ENCODE measurements at places on chromosomes 7 and 10. TPM values are rescaled to one million over a fixed set of nuclear protein-coding genes. Genes with fewer than 3 reads are reported as not detected.

- H3K4me3 ChIP-seq, result no peak overlapping the region
- H3K27me3 ChIP-seq, result peaks cover 10% of the 10 kb centered on the region
- DNase-seq, result no peak
- H3K36me3 ChIP-seq, result peaks cover 17% of the 10 kb centered on the region
- H3K27ac ChIP-seq, result no peak overlapping the region
Measured at GRCh38 chr7:149292462-149292823, 30.4 kb downstream of the ZNF783 start.

GRCh38 chr10:116848032-116848943, 1.0 kb upstream of the ENO4 start:
- no peak for DNase-seq
- peaks cover 20% of the 10 kb centered on the region for H3K4me1 ChIP-seq
- peaks cover 2% of the 10 kb centered on the region for H3K27me3 ChIP-seq
- peak overlapping the region; percentile 92 for H3K4me3 ChIP-seq
- no peaks in the 10 kb centered on the region for H3K36me3 ChIP-seq

DNA sequence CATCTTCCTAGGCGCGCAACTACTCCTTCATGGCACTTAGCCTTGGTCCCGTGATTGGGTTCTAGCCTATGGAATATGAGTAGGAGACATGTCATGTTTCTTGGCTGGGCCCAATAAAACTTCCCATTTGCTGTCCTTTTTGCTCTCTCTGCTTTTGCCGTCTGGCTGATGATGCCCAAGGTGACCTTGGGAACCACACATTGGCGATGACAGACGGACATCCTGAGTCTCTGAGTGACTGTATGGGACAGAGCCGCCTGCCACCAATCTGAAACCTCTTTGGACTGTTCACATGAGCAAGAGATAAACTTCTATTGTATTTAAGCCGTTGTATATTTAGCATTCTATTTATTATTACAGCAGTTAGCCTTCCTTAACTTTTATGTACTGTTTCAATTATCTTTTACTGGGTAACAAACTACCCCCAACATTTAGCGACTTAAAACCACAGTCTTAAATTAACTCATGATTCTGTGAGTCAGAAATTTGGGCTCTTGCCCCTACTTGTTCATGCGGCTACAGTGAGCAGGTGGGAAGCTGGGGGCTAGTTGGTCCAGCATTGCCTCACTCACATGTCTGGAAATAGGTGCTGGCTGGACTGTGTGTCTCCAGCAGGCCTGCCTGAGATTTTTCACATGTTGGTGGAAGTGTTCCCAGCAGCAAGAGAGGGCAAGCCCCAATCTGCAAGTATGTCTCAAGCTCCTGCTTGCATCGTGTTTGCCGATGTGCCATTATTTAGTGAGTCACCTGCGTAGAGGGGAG, 71.7 kb downstream of the NOD1 start:
- DNase-seq, result no peak
- no peaks in the 10 kb centered on the region for H3K36me3 ChIP-seq
- peaks cover 1% of the 10 kb centered on the region for H3K27me3 ChIP-seq
- H3K4me1 ChIP-seq, result peaks cover 8% of the 10 kb centered on the region

GRCh38 chr10:68212721-68213352, 19.1 kb downstream of the ATOH7 start:
- H3K27me3 ChIP-seq, result no peaks in the 10 kb centered on the region
- no peak overlapping the region for H3K27ac ChIP-seq
- DNase-seq, result no peak
- no peaks in the 10 kb centered on the region for H3K36me3 ChIP-seq

DNA sequence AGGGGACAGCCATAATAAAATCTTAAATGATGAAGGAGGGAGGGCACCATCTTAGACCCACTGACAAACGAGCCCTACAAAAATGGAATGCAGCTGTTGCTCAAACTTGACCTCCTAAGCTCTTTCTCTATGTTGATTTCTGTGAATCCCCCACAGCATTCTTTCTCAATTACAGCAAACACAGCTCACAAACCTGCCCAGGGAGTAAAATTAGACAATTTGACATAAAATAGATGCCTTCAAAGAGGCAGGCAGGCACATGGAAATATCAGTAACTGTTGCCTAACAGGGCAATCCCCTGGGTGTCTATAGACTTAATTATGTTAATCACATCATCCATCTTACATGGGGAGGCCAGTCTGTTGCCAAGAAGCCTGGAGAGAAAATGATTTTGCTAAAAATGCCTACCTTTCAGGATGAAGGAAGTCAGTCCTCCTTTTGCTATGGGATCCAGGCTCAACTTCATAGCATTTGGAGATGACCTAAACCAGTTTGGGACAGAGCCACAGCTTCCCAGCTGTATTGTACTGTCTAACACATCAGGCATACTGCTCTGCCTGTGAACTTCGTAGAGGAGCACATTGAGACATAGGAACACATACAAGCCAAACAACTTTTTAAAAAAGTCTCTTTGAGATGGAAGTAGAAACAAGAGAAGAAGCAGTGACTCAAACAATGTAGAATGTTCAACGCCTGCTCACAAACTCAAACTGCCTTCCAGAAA, 1177.4 kb downstream of the SORCS1 start:
- H3K36me3 ChIP-seq, result no peaks in the 10 kb centered on the region
- no peaks in the 10 kb centered on the region for H3K27me3 ChIP-seq
- no peak overlapping the region for H3K4me3 ChIP-seq
- H3K27ac ChIP-seq, result no peak overlapping the region
- peaks cover 3% of the 10 kb centered on the region for H3K4me1 ChIP-seq

DNA sequence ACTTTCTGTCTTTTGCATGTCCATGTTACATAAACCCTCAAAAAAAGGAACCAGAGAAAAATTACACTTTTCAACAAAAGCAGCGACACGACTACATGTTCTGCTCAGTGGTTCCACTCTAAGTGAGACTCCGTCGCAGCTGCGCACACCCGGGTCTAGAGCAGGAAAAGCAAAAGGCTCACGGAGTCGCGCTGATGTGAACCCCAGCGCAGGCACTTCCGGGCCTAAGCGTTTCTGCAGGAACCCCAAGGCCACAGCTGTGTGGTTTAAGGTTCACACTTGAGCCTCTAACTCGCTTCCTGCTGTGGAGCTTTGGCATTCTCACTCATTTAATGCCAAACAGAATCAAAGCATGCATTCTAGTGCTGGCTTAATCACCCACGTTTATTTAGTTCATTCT, 240.3 kb downstream of the DNAJB6 start:
- H3K4me3 ChIP-seq, result no peak overlapping the region
- H3K27me3 ChIP-seq, result peaks cover 6% of the 10 kb centered on the region
- H3K36me3 ChIP-seq, result peaks cover 14% of the 10 kb centered on the region
- H3K27ac ChIP-seq, result no peak overlapping the region
- no peaks in the 10 kb centered on the region for H3K4me1 ChIP-seq

- peaks cover 28% of the 10 kb centered on the region for H3K4me1 ChIP-seq
- H3K36me3 ChIP-seq, result no peaks in the 10 kb centered on the region
- H3K27me3 ChIP-seq, result peaks cover 8% of the 10 kb centered on the region
- H3K4me3 ChIP-seq, result peak overlapping the region; percentile 62
- H3K27ac ChIP-seq, result peak overlapping the region; percentile 98
Measured at GRCh38 chr10:73965890-73966768, 31.8 kb upstream of the VCL start.

DNA sequence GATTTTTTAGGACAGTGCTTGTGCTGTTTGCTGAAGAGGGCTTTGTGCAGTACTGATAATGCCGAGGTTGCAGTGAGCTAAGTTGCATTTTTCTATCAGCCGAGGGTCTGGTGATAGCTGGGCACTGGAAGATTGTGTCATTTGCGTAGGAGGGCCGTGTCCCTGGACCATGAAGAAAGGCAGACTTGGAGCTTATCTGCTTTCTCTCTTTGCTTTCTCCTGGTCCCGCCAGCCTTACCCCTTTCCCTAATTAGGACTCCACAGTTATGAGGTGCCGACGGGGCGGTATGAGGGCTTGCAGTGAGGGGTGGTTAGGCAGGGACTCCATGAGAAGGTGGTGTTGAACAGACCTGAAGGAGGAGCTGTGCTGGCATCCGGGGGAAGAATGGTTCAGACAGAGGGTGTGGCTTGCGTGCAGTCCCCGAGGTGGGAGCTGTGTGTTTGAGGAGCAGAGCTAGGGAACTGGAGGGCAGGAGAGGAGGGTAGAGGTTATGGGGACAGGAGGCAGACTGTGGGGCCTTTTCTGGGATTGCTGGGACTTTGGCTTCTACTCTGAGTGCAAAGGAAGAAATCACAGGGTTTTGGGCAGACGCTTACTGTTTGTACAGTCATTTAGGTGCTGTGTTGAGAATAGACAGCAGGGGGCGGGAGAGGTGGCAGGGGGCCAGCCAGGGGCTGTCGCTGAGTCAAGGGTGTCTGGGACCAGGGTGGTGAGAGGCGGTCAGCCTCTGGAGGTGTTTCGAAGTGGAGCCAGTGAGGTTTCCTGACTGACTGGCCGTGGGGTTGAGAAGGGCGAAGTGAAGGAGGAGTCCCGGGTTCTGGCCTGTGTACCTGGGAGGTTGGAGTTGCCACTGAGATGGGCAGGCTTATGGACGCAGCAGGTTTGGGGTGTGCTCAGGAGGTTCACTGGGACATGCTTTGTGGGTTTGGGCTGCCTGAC, 43.4 kb downstream of the PRF1 start:
- H3K4me1 ChIP-seq, result peaks cover 42% of the 10 kb centered on the region
- H3K27me3 ChIP-seq, result peaks cover 30% of the 10 kb centered on the region
- peaks cover 40% of the 10 kb centered on the region for H3K36me3 ChIP-seq
- peak overlapping the region; percentile 77 for H3K4me3 ChIP-seq

DNA sequence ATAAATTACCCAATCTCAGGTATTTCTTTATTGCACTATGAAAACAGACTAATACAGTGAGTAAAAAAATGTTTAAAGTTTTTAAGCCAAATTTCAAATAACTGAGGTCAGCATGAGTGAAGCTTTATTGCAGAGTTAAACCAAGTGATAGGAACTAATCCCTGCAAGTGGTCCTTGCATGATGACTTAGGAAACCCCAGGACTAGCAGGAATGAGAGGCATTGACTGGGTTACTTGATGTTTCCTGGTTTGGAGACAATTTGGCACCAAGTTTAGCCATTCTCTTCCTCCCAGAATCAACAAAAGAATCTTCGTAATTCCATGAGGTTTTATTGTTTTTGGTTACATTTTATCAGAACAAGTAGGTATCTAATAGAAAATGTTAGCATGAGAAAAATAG, 194.2 kb downstream of the BICC1 start:
- no peaks in the 10 kb centered on the region for H3K4me1 ChIP-seq
- no peaks in the 10 kb centered on the region for H3K36me3 ChIP-seq
- no peak for DNase-seq
- H3K4me3 ChIP-seq, result no peak overlapping the region
- no peak overlapping the region for H3K27ac ChIP-seq
- no peaks in the 10 kb centered on the region for H3K27me3 ChIP-seq

UNC5B gene
- 231 TPM for total RNA-seq

C10orf67 gene
- total RNA-seq, result not detected

Measured in endothelial cell (in vitro differentiated cells).